Left renal pelvis (tissue), 4 donors: ENCODE measurements at places on chromosomes 7 and 10. TPM values are rescaled to one million over a fixed set of nuclear protein-coding genes. Genes with fewer than 3 reads are reported as not detected.

GRCh38 chr7:114048386-114049235 lies 129.8 kb upstream of the PPP1R3A start:
- DNase-seq = no peak

GRCh38 chr7:71706597-71706975 lies 574.6 kb downstream of the GALNT17 start:
- DNase-seq = no peak

- DNase-seq = no peak
Observed at GRCh38 chr7:158933468-158934139, 77.2 kb downstream of the DYNC2I1 start.

DNA sequence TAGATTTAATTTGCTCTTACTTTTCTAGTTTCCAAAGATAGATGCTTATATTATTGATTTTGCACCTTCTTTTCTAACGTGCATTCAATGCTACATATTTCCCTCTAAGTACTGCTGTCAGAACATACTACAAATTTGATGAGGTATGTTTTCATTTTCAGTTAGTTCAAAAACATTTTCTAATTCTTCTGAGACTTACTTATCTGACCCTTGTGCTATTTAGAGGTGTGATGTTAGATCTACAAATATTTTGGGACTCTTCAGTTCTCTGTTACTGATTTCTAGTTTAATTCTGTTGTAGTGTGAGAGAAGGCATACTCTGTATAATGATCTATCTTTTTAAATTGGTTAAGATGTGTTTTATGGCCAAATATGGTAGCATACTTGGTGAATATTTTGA lies 97.8 kb upstream of the TMEM168 start:
- no peak for DNase-seq

DNA sequence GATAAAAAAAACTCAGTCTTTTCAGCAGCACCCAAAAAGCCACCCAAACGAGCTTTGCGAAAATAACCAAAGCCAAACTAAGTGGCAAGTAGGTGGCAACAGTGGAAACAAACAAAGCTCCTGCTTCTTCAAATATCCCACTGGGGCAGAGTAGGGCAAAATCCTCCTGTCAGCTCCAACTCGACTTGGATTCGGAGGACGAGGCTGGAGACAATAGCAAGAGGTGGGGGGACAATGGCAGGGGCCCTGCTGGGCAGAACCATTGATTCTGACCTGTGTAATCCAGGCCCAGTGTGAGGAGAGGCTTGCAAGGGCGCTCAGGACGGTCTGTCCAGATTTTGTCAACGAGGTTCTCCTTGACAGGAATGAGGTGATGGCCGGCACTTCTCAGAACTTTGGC lies 35.5 kb downstream of the XPNPEP1 start:
- DNase-seq = no peak

DNA sequence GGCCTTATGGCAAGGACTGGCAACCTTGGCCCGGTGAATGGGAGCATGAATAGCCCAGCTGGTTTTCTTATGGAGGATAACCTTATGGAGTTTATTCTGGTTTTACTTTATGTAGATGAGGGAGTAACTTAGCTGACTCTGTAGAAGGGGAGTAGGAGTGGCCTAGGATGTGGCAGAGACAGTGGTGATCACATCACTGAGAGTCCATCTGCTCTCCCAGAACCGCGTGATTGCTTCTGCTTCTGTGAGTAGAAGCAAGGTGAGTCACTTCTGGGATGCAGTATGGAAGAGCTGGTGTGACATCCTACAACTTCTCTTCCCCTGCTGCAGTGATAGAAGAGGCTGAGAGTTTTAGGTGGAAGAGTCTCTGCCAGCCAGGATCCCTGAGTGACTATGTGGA lies 129.2 kb downstream of the RPS24 start:
- no peak for DNase-seq

- no peak for DNase-seq
Observed at GRCh38 chr10:5659702-5660528, 6.5 kb downstream of the ASB13 start.

- DNase-seq = no peak
Observed at GRCh38 chr7:48875045-48875916, 49.1 kb upstream of the CDC14C start.

DNA sequence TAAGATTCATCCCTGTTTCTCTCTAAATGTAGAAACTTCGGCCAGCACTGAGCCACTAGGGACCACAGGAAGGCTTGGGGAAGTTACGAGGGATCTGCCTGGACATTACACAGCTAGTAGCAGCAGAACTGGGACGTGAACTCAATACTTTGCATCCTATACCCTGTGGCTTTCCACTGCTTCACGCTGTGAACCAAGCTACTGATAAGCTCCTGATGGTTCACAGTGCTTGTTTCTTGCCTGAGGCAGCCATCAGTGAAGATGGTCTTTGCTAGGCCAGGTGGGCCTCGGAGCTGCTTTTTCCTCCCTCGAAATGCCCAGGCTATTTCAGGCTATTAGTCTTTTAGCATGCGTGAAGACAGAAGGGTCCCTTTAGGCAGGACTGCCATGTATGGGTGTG lies 132.7 kb downstream of the SH3PXD2A start:
- DNase-seq = no peak

GRCh38 chr7:113890331-113891030 lies 28.3 kb downstream of the PPP1R3A start:
- no peak for DNase-seq

GRCh38 chr7:128177768-128178550 lies 63.1 kb upstream of the LEP start:
- DNase-seq = no peak

GRCh38 chr10:84352251-84352842 lies 24.0 kb downstream of the CCSER2 start:
- DNase-seq = no peak

ZNF804B gene
- 0.23 TPM for polyA plus RNA-seq

DNA sequence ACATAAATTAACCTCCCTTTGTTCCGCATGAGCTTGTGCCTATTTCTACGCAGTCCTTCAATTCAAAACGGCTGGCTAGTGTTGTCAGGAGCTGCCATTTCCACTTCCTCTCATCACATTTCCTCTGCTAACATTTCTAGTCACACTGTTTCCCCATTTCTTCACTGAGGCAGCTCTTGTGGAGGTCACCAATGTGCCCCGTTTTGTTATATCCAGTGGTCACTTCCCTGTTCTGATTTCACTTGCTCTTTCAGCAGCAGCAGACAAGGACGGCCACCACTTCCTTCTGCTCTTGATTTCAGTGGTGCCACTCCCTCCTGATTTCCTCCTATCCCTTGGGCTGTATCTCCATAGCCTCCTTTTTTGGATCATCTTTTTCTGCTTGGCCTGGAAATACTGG lies 64.8 kb upstream of the SEC61G start:
- no peak for DNase-seq

IGFBP3 gene
- 93.7 TPM for polyA plus RNA-seq

DNA sequence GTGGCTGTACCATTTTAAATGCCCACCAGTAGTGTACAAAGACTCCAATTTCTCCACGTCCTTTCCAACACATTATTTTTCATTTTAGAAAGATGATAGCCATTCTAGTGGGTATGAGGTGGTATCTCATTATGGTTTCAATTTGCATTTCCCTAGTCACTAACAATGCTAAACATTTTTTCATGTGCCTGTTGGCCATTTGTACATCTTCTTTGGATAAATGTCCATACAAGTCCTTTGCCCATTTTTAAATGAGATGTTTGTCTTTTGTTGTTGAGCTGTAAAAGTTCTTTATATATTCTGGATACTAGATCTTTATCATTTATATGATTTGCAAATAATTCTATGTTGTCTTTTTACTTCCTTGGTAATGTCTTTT lies 18.9 kb upstream of the BPGM start:
- DNase-seq = no peak

- no peak for DNase-seq
Observed at GRCh38 chr10:28975891-28976531, 298.7 kb downstream of the BAMBI start.

- no peak for DNase-seq
Observed at GRCh38 chr7:517774-518629, 1.6 kb downstream of the PDGFA start.

CNTNAP2 gene
- polyA plus RNA-seq = 23.5 TPM

DNA sequence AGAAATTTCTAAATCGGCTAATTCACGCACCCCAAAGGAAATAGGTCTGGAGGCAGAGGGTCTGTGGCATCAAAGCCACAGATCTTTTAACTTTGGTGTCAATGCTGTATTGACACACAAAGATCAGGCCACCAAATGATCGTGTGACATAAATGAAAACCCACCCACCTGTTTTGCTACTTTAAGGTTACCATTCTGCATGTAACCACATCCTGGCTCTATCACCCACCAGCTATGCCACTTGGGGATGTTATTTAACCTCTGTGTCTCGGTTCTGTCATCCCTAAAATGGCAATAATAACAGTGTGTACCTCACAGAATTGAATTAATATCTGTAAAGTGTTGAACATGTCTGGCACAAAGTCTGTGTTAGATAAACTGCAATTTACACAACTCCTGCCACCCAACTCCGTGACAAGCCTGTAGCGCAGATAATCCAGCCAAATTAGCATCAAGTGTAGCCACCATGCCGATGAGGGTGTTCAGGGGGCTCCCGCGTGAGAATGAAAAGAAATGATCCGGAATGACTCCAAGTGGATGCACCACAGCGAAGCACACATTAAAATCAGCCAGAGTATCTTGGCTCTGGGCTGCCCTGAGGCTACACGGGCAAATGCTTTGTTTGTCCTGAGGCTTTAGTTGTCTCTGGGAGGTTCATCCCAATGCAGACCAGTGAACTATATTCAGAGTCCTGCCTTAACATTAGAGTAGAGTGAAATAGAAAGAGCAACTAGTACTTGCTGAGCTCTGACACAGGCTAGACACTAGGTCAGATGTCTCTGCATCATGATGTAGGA lies 158.4 kb upstream of the NEBL start:
- no peak for DNase-seq

GRCh38 chr10:71767420-71768035 lies 5.8 kb downstream of the VSIR start:
- no peak for DNase-seq

- no peak for DNase-seq
Observed at GRCh38 chr10:101446071-101446470, 92.1 kb downstream of the BTRC start.

DNA sequence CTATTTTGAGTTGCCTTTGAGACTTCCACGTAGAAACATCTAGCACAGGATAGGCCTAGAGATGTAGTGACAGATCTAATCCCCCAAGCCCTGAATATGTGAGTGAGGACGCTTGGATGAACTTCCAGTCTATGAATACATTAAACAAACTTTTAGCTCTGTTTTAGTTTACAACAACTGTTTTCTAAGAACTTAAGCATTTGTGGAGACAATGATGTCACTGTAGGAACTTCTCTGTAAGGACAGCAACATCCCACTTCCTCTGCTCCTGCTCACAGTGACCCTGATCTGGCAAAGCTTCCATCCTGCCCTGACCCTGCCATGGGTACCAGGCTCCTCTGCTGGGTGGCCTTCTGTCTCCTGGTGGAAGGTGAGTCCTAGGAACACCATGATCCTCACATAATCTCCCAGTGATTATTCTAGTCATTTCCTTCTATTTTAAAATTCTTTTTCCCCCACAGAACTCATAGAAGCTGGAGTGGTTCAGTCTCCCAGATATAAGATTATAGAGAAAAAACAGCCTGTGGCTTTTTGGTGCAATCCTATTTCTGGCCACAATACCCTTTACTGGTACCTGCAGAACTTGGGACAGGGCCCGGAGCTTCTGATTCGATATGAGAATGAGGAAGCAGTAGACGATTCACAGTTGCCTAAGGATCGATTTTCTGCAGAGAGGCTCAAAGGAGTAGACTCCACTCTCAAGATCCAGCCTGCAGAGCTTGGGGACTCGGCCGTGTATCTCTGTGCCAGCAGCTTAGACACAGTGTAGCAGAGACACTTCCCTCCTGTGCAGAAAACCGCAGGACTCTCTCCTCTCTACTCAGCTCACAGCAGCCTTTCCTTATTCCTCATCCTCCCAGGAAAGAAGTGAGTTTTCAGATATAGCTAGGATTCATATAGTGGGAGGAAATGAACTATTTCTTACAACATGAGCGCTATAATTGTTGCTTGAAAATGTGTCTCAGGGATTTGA lies 194.4 kb upstream of the PRSS1 start:
- DNase-seq = no peak

- DNase-seq = peak; percentile 85
Observed at GRCh38 chr7:25851332-25852210, 300.4 kb upstream of the NFE2L3 start.

SFTPD gene
- polyA plus RNA-seq = 0.80 TPM

- DNase-seq = no peak
Observed at GRCh38 chr10:71222601-71223346, 10.4 kb downstream of the UNC5B start.

SFTPA2 gene
- polyA plus RNA-seq = not detected

SPDYE5 gene
- polyA plus RNA-seq = 0.85 TPM

DNA sequence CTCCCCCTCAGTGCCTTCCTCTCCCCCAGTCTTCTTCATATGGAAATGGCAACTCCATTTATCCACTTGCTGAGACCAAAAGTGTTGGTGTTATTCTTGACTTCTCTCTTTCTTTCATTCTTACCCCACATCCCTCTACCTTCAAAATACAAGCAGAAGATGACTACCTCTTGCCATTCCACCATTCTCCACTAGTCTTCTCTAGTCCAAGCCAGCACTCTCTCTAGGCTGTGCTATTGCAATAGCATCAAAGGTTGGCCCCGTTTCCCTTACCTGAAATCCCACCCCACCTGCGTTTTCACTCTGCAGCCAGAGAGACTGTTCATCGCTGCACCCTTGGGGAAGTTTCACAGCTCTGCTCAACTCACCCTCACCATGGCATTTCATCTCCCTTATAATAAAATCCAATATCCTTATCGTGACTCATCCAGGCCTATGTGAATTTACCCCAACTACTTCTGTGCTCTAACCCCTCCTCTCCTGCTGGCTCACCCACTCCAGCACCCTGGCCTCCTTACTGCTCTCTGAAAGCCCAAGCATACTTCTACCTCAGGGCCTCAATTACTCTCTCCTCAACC lies 109.1 kb downstream of the LSM5 start:
- DNase-seq = no peak

GRCh38 chr10:90857635-90858460 lies at the start of gene HTR7:
Gene HTR7 (minus strand): TSS chr10:90858039. CDS start chr10:90857671, 368 bp downstream.
- DNase-seq = peak; percentile 36

- DNase-seq = no peak
Observed at GRCh38 chr7:50450590-50451032, 461 bp upstream of the FIGNL1 start.

DNA sequence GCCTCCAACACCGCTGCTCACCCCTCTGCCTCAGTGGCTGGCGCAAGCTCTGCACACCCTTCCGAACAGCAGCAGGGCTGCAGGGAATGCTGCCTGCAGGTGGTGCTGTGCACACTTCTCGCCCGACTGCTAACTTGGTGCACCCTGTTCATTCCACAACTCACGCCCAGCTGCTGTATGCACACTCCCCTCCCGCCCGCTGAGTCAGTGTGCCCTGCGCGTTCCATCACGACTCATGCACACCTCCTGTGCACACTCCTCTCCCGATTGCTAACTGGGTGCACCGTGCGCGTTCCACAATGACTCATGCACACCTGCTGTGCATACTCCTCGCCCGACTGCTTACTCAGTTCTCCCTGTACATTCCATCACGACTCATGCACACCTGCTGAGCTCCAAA lies 21.5 kb downstream of the ADARB2 start:
- DNase-seq = no peak

- DNase-seq = no peak
Observed at GRCh38 chr7:155581954-155582353, 35.6 kb upstream of the CNPY1 start.

GRCh38 chr10:123301077-123301857 lies 147.1 kb downstream of the BUB3 start:
- DNase-seq = no peak
